ENCODE measurements at places on chromosomes 11 and 22.

DNA sequence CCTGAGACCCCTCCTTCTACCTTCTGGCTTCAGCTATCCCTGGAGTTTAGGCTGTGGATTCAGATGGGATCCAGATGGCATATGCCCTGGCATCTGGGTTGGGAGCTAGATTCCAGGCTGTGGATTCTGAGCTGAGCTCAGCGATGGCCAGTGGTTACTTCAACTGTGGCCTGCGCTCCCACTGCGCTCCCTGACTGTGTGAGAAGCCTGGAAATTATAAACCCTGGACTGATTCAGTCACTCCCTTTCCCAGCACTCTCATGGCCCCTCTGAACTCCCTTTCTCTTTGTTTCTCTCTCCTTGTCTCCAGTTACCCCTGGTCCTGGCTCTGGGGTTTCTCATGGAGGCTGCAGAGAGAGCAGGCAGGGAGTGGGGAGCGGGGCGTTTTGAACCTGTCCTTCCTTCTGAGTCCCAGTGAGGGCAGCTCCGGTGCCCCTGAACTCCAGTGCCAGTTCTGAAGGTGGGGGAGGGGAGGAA, 4.8 kb downstream of the ARHGEF17 start:
- DNase-seq, result no peak

DNA sequence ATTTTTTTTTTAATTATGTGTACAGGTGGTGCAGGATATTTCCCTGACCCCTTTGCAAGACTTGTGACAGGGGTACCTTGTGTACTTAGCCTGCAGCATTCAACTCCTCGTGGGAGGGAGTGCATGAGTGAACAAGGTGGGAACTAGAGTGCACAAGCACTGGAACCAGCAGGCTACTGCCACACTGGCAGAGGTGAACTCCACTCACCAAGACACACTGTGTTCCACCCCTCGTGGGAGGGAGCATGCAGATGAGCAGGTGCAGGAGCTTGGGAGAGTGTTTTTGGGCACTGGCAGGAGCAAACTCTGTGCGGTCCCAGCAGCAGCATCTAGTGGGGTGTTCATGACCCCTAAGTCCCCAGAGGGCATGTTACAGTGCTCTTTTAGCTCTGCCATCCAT, 282.7 kb upstream of the PLET1 start:
- DNase-seq, result no peak

GRCh38 chr11:106656646-106657045, 361.6 kb downstream of the GUCY1A2 start:
- DNase-seq, result no peak

- no peak for DNase-seq
These were observed 14.9 kb downstream of the PPM1F start for GRCh38 chr22:21937821-21938070.

DNA sequence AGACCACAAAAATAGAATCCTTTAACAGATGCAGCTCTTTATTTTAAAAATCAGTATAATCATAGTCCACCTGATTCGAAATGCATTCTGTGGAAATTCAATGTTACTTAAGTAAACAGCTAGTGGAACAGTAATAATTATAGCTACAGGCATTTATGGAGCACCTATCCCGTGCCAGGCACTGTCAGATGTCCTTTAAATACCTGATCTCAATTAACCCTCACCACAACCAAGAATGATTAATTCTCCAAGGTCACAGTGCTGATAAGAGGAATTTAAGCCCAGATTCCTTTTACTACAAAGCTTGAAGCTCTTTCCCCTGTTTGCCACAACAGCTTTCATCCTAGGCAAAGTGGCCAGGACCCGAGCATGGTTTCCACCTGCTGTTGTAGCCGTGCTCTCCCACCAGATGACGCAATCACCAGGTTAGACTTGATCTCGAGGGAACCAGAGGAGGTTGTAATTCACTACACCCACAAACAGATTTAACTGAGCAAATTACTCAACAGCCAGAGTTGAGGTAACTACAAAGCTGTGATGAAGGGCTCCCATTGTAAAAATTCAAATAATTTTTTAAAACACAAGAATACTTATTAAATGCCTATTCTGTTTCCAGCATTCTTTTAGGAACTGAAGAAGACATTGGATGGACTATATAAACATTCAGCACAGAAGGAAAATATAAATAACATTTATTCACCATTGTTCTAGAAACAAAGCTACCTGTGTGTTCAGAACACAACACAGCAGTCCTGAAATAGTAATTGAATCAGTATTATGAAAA, 10.3 kb downstream of the PRDM10 start:
- peak; percentile 44 for DNase-seq

- no peak for DNase-seq
These were observed 55.5 kb upstream of the USP47 start for GRCh38 chr11:11786234-11786633.

- peak; percentile 27 for DNase-seq
These were observed 8.5 kb downstream of the AMOTL1 start for GRCh38 chr11:94776351-94777321.

- no peak for DNase-seq
These were observed 8.1 kb downstream of the OR6M1 start for GRCh38 chr11:123798079-123798478.

GRCh38 chr22:35914665-35915476, 113.8 kb downstream of the RBFOX2 start:
- DNase-seq, result peak; percentile 90

DNA sequence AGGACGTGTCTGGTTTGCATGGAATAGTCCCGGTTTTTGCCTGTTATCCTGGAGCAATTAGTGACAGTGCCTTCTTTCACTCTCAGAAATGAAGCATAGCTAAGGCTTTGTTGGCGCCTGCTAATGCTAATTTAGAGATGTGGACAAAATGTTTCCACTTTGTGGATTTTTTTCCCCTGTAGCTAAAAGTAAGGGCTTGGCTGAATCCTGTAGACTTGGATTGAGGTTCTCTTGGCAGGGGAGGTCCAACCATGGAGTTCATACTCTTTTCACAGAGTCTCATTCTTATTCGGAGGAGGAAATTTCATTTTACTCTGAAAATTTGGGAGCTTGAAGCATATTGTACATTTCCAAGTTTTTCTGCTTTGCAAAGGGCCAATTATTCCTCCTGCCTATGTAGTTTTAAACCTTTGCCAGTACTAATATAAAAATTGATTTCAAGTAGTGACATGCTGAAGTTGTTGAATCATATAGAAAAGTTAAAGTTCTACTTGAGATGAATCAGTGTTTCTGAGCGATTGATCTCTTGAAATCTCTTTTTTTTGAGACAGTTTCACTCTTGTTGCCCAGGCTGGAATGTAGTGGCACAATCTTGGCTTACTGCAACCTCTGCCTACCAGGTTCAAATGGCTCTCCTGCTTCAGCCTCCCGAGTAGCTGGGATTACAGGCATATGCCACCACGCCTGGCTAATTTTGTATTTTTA, 20.0 kb downstream of the PPFIA1 start:
- DNase-seq, result no peak

- DNase-seq, result no peak
These were observed 10.5 kb upstream of the MMP3 start for GRCh38 chr11:102853956-102854355.

- no peak for DNase-seq
These were observed 72.8 kb downstream of the TBC1D22A start for GRCh38 chr22:46835288-46835687.

DNA sequence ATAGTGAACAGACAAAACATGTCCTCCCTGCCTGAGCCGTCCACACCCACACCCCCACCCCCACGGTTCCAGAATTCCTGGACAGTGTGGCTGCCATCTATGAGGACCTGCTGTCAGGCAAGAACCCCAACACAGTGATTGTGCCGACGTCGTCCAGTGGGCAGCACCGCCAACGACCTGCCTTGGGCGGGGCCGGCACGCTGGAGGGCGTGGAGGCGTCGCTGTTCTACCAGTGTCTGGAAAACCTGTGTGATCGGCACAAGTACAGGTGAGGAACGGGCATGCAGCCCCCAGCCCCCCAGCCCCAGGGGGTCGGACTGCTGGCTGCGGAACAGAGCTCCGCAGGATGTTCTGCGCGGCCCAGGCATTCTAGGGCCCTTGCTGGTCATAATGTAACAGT, 19.7 kb downstream of the ARFGAP2 start:
- DNase-seq, result no peak

GRCh38 chr11:67606093-67606491, 644 bp upstream of the NDUFV1 start:
- no peak for DNase-seq

GRCh38 chr11:66543263-66544107, 2.4 kb downstream of the ZDHHC24 start:
- no peak for DNase-seq

- no peak for DNase-seq
These were observed 22.7 kb upstream of the CD44 start for GRCh38 chr11:35116245-35116644.

GRCh38 chr11:29534836-29535235, 482.0 kb downstream of the KCNA4 start:
- DNase-seq, result no peak

DNA sequence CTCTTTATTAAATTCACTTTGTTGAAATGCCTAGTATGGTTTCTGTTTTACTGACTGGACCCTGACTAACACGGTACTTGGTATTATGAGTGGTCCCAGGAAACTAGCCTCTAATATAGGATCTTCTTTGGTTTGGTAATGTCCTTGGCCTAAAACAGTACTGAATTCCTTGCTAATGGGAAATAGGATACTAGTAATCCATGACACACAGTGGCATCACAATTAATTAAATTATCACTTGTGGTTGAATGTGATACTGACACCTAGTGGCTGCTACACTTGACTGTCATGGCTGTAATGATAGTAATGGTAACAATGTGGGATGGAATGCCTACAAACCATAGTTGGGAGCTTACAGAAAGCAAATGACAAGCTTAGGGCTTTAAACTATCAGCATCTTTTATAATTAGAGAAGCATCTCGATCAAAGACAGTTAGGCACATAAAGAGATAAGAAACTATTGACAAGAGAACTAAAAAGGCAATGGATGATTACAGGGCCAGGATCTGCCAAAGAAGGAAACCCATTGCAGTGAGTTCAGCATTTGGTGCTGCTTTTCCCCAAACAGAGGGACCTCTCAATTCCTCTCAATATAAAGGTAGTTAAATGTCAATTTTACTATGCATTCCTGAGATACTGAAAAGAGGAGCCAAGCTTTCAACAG, 8.6 kb downstream of the DNHD1 start:
- DNase-seq, result peak; percentile 19

DNA sequence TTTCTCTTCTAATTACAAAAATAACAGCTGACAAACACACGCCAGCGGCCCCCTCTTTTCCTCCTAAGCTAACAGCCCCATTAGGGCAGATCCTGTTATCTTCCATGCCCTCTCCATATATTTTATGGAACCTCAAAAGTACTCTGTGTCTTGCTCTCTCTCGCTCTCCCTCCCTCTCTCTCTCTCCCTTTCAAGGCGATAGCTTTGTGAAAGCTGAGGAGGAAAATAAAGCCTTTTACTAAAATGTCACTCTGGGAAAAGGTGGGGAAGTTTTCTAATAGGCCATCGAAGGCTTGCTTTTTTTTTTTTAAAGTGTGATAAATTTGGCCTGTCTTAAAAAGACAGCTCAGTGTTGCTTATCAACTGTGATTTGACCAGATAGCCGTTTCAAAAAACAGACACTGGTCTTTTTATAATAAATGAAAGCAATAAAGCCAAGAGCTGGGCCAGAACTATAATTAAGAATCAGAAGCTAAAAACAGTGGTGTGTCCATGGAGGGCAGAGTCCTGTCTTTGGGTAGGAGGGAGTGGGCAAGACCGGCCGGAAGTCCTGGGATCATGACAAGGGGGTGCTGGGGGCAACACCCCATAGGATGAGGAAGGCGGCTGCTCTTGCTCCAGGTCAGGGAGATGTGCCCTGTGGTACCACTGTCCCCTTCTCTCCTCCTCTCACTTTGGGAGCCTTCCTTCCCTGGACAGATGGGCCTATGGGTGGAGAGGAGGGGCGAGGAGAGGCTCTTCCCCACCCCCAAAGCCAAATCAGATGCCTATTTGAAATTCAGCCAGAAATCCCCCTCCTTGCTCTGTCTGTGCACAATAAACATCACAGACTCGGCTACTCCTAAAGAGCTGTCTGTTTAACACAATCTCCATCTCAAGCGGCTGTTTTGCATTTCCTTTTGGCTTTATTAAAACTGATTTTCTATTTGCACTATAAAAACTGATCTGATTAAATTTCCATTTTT, 267.2 kb downstream of the BUD13 start:
- DNase-seq, result no peak

DNA sequence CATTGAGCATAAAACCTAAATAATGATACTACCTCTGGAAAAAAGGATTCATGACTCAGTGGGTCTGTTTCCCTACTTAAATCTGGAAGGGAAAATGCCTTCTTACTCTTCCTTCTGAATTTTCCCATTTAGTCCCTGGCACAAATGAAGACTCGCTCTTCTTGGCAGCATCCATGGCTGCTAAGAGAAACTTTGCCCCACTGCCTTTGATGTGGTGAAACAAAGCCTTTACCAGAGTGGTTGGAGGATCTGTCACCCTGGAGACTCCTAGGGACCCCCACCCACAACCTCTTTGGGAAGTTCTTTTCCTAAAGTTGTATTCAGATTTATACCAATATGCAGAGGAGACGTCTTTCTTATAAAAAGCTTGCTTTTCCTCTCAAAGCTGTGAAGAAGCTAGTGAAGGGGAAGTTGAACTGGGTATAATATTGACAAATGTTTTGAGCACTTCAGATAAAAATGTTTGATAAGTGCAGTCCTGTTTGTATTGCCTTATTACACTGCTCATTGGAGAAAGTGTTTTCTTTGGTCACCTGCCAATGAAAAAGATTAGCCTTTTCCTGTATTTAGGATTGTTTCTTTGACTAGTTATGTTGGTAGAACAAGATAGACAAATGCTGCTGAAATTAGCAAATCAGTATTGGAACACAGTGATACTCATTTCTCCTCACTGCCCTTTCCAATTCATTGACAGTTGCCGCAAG, 77.3 kb downstream of the ARFGAP2 start:
- no peak for DNase-seq

- no peak for DNase-seq
These were observed 44.2 kb upstream of the POU2AF1 start for GRCh38 chr11:111423250-111423615.

- DNase-seq, result no peak
These were observed 101.1 kb downstream of the MICAL3 start for GRCh38 chr22:17922925-17923903.

GRCh38 chr11:44286268-44286880, 23.6 kb downstream of the ALX4 start:
- peak; percentile 58 for DNase-seq

DNA sequence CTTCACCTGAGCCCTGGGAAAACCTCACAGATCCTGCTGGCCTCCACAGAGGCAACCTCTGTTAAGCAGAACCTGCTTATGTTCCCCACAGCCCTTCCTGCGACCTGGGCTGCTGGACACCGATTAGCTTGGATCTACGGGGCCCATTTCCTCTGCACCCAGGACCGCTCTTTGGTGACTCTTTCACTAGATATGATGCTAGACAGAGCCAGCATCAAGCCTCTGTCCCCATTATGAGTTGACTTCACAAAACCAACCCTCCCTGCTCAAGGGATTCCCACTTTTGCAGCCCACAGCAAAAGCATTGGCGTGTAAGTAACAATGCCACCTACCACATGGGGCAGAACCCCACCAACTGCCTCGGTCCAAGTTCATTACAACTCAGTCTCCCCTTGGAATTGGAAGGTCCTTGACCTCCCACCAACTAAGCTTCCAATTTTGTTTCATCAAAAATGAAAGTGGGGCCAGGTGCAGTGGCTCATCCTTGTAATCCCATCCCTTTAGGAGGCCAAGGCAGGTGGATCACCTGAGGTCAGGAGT, 15.2 kb upstream of the TMPRSS4 start:
- DNase-seq, result no peak

- DNase-seq, result no peak
These were observed 1.6 kb downstream of the GPHA2 start for GRCh38 chr11:64933935-64934681.

- DNase-seq, result no peak
These were observed 72.6 kb downstream of the C22orf31 start for GRCh38 chr22:28989035-28989464.

- no peak for DNase-seq
These were observed 301.6 kb downstream of the TBC1D22A start for GRCh38 chr22:47064016-47064415.

All from LoVo (cell line).